Fibroblast of lung (primary cell): ENCODE measurements at places on chromosomes 4 and X.
A peak's percentile ranks its signal among the peaks of the same experiment; 100 is the strongest.

GRCh38 chr4:25839687-25840086 is 23.1 kb downstream of the SEL1L3 start:
- peak; percentile 48 for DNase-seq

- peak; percentile 64 for DNase-seq
These were observed 119.5 kb upstream of the CHRDL1 start for GRCh38 chrX:110915111-110915510.

DNA sequence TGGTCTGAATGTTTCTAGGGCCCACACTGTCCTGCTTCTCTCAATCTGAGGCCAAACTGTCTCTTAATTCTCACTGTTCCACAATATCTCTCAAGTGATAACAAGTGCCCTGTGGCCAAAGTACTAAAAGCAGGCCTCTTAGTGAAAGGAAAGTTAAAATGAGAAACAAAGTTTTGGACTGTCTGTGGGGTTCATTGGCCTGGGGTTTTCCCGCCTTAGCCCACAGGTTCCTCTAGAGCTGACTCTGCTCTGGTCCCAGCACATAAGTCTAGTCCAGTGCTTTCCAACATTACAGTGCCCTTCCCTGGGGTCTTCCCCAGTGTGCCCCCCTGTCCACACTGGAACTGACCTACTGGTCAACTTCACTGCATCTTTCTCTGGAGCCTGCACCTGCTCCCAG is 6.3 kb downstream of the MAGEB1 start:
- no peak for DNase-seq

DNA sequence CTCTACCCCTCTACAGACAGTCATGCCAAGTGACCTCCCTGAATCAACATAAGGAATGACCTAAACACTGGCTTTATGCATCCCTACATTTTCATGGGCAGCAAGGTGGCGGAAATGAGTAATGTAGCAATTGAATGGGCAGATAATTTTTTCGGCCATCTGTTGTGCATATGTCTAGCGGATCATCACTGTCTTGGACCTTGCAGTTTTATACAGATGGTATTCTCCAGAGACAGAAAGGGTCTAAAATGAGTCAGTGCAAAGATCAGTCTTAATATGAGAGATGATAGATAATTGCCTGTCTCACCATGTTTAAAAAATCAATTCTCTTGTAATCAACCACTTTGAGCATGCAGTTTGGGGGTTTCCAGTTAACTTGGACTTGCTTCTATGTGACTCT is 177.3 kb upstream of the DKK2 start:
- DNase-seq, result peak; percentile 36

DNA sequence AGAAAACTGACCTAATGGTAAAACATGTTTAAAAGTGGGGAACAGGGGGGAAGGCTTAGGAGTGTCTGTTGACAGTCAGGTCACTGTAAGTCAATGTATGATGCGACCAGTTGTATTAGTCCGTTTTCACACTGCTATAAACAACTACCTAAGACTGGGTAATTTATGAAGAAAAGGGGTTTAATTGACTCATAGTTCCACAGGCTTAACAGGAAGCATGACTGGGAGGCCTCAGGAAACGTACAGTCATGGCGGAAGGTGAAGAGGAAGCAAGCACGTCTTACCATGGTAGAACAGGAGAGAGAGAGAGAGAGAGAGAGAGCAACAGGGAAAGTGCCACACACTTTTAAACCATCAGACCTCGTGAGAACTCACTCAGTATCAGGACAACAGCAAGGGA is 13.0 kb upstream of the PLAC1 start:
- peak; percentile 35 for DNase-seq

DNA sequence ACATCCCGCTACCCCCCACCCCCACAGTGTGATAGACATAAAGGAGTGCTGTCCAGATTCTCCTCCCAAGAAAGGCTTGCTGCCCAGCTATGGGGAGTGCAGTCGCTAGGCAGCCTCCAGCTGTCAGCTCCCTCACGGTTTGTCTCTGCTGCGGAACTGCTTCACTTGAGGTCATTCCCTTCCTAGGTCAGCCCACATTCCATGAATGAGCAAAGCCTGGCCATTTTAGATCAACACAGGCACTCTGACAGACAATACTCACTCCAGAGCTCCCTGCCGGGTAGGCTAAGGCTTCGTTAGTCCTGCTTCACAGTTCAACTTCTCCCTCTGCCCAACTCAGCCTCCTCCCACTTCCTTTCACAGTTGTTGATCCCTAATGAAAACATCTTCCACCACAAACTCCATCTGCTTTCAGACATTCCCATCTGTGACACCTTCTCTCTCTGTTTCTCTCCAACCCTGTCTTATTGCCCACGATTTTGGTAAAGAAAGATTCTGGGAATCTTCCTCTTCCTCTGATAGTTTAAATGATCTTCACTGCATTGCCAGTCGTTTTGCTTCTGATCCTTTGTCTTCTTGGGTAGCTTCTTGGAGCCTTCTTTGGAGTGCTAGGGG is 318.9 kb upstream of the F9 start:
- DNase-seq, result no peak

DNA sequence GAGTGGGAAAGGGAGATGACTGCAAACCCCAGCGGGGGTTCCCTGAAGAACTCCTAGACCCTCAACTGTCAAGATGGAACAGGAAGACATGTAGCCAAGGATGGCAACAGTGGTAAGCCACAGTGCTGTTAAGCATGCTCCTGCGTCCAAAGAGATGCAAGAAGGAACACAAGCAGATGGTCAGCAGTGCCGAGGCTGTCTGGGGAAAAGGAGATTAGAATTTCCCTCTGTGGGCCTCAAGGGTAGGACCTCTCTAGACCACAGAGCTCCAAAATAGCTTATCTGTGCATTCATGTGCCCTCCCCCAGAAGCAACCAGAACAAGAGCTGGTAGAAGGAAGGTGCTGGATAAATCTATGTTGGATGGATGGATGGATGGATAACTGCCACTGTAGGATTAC is 82.0 kb upstream of the CPEB2 start:
- DNase-seq, result no peak

- no peak for DNase-seq
These were observed 816 bp downstream of the NMU start for GRCh38 chr4:55635282-55635681.

- DNase-seq, result no peak
These were observed 24.9 kb downstream of the TNMD start for GRCh38 chrX:100609591-100609990.

GRCh38 chrX:9654929-9655328 is 110.7 kb downstream of the GPR143 start:
- no peak for DNase-seq

DNA sequence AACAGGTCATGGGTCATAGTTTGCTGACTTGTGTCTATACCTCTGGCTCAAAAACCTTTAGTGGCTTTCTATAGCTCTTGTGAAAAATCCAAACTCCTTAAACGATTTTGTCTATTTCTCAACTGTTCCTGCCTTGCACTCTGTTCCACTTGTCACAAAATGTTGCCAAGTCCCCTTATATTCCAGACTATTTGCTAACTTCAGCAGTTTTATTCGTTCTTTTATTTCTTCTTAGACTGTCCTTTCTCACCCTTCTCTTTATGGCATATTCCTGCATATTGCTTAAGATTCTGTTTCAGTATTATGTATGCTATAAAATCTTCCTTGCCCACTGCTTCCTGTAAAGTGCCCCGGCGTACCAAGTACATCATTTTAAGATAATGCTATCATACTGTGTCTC is 80.8 kb downstream of the RAB28 start:
- no peak for DNase-seq

- DNase-seq, result no peak
These were observed 35.5 kb upstream of the FAT1 start for GRCh38 chr4:186758929-186759682.

DNA sequence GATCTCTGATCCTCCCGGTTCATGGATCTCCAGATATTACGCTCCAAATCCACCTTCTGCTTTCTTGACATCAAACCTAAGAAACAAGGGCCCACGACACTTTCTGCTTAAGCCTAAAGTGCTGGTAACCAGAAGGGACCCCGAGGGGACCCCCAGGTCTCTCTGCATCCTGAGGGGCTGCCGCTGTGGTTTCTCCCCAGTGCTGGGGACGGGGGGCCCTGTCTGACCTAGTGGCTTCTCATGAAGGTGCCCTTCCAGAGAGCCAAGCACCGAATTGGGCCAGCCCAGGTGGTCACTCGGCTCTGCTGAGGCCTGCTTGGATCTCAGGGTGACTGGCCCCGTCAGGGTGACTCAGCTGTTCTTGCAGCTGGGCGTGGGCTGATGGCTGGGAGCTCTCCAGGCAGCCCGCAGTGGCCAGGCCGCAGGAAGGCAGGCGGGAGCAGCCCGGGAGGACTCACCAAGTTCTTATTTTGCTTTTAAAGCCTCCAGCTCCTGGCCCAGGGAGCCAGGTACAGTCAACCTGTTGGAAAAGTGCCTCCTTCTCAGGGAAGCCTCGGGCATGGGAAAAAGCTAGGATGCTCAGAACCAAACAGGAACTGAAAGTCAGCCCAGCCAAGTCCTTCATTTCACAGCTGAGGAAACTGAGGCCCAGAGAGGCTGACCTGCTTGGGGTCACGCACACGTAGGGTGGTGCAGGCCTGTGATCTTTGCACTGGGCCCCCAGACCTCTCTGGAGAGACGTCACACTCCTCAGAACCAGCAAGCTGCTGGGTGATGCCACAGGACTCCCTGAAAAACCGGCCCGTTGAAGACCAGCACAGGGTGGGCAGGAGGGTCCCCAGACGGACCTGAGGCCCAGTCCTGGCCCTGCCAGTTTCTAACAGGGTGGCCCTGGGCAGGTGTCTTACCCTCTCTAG is 16.7 kb downstream of the BLOC1S4 start:
- peak; percentile 91 for DNase-seq

GRCh38 chrX:54043056-54043455 is 1.2 kb downstream of the PHF8 start:
- DNase-seq, result no peak

- DNase-seq, result no peak
These were observed 545.7 kb upstream of the AGA start for GRCh38 chr4:177987896-177988295.

DNA sequence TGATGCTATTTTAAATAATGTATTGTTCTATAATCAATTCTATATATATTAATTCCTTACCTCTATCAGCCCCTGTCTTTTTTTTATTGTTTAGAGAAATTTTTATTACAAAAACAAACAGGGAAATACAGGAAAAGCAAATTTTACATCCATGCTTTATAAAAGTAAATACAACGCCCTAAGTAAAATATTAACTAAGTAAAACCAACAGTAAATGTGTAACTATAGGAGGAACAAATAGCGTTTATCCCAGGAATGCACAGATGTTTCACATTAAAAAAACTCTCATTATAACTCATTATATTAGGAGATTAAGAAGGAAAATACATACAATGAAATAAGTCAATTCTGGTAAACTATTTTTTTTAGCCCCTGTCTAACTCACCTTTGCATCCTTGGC is 8.2 kb upstream of the ITM2A start:
- DNase-seq, result no peak

DNA sequence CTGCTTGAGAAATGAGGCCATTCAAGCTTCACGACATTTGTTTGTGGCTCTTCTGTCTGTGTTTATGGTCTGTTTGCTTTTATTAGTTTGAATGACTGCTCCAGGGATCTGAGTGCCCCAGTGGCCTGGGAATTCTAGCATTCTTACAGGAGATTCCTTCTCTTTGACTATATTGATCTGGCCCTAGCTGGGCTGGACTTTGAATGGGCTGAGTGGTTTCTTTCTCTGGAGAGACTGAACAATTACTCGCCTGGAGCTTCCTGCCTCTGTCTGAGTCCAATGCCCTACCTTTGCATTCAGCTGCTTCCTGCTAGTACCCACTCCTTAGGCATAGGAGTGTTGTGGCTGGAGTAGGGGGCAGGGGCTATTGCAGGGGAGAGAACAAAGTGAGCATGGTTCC is 51.2 kb upstream of the EDA start:
- DNase-seq, result no peak

- DNase-seq, result peak; percentile 86
These were observed 516.2 kb upstream of the ADGRL3 start for GRCh38 chr4:60683973-60684372.

DNA sequence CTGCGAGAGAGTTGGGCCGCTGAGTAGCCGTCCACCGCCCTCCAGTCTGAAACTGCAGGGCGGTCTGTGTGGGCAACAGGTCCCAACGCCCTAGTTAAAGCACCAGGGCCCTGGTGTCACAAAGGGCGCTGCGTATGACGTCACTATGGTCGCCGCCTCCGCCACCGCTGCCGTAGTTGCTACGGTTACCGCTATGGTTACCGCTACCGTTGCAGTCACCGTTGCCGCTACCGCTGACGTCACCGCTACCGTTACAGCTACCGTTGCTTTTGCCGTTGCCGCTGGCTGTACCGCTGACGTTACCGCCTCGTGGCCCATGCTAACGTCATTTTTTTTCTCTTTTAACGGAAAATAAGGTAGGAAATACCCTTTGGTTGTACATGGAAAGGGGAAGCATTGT is at the start of gene PPP1R2C:
TSS of gene PPP1R2C (minus strand) at position 68 of the 400 bp plus-strand sequence. CDS start 84 bp downstream, outside the sequence.
- DNase-seq, result no peak

DNA sequence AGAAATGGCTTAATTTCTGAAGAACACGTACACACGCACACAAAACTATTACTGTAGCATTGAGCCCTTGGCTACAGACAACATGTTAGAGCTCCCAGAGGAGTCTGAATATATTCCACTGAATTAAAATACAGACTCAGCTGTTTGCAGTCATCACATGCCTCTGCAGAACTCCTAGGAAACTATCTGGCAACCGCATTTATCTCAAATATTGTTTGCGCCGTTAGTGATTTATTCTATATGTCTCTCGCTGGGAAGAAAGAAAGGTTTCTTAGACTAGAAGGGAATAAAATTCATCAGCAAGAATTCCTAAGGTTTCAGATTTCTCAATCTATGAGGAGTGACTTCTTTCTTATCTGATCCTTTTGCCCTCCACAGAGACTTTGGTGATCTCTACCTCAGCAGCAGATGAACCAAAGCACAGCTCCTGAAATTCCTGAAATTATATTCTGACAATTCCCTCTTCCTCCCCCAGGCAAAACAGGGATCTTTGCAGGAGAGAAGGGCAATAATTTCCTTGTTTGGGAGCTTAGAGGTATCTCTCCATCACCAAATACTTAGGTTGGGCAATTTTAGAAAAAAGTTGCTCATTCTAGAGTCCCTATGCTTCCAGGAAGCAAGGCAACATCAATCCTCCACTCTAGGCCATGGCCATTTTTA is 199.2 kb downstream of the APBB2 start:
- no peak for DNase-seq

- DNase-seq, result no peak
These were observed 423.0 kb upstream of the FAM241A start for GRCh38 chr4:111722213-111722720.

GRCh38 chr4:152780267-152780778 is 569 bp downstream of the ARFIP1 start:
- peak; percentile 25 for DNase-seq

GRCh38 chr4:95517576-95518345 is 31.0 kb downstream of the UNC5C start:
- DNase-seq, result no peak
